Stimulated activated CD8-positive, alpha-beta memory T cell treated with anti-CD3 and anti-CD28 coated beads, Interleukin-4, amount 100 ng/mL, for 48 hours (primary cell): ENCODE measurements at places on chromosomes 7 and 10.

DNA sequence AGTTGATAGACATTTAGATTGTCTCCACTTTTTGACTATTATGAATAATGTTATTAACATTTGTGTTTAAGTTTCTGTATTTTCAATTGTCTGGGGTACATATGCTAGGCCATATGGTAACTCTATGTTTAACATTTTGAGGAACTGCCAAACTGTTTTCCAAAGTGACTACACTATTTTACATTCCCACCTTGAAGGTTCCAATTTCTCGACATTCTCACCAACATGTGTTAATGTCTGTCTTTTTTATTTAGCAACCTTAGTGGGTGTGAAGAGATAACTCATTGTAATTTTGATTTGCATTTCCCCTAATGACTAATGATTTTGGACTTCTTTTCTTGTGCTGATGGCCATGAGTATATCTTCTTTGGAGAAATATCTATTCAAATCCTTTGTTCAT lies 832.4 kb downstream of the DNAJB9 start:
- no peak for DNase-seq

DNA sequence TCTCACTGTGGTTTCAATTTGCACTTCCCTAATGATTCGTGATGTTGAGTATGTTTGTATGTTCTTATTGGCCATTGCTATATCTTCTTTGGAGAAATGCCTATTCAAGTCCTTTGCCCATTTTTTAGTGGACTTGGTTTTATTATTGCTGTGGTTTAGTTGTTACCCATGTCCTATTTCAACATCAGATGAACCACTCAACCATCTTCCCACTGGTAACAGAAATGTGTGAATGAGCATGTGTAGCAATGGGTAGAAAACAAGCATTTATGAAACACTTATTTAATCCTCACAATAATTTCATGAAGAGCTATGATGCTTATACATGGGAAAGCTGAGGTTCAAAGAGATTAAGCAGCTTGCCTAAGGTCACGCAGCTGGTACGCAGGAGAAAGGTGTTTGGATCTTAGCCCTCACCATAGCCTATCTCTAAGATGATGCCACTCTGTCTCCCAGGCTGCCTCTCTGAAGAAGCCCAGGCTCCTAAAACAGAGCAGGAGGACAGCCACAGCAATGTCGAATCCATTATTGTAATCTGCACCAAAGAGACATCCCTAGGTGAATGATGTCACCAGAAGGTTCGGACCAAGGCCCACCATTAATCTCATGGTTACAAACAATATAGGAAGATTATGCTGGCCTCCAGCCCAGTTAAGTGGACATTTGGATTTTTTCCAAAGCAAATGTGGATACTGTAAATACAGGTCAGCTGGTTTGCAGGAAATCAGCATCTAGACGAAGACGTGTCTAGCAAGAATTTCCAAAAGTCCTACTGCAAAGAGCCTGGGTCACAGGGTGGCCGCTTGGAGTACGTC lies 447.6 kb upstream of the ZMIZ1 start:
- DNase-seq, result no peak

DNA sequence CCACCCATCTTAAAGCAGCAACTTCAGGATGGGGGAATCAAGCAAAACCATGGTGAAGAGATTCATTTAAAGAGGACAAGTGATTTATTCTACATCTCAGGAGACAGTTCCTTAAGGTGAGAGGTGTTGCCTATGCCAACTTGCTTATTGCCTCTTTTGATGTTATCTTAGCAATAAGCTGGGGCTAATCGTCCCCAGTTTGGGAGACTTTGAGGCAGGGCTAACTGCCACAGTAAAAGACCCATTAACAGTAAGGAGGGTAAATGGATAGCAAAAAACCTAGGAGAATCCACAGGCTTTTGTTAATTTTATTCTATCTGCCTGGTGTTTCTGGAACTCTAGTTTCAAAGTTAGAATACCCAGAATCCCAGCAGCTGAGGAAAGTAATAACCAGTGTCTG lies 22.1 kb upstream of the HERPUD2 start:
- no peak for DNase-seq

DNA sequence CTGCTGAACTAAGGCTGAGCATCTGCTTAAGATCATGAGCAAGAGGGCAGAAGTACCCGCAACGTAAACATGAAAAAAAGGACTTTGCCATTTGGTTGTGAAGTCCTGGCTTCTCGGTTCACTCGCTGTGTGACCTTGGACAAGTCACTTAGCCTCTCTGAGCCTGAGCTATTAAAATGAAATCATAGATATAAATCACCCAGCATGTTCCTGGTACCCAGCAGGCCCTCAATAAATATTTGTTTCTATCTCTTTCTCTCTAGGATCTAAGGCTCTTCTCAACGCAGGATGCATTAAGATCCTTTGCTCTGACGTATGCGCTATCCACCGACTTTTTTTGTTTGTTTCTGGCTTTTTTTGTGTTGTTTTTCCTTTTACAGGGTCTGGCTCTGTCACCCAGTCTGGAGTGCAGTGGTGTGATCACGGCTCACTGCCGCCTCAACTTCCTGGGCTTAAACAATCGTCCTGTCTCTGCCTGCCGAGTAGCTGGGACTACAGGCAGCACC lies 6.7 kb downstream of the HIP1 start:
- no peak for DNase-seq

DNA sequence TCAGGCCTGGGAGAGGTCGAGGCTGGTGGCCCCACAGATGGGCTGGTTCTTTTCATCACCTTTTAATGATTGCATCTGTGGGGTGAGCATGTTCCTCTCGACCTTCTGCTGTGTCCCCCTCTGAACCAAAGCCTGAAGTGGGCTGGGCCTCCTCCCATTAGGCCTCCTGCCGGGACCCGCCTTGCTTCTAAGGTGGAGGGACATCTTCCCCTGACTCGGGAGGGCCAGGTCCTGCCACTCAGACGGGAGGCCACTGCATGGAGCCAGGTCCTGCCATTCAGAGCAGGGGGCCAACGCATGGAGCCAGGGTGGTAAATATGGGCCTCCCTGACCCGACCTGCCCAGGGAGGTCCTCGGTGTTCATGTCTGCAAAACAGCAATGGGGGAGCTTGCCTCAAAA lies 188.4 kb downstream of the EBF3 start:
- no peak for DNase-seq

DNA sequence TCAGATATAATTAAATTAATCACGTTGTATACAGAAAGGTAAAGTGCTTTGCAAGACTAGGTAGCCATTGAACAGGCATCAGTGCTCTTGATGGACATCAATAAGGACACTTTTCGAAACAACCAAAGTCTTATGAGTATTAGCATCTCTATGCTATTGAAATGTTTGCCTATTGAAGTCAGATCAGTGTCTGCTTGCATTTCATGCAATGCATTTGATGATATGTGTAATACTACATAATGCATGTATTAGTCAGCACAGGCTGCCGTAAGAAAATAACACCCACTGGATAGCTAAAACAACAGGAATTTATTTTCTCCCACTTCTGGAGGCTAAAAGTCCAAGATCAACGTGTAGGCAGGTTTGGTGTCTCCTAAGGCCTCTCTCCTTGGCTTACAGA lies 209.3 kb upstream of the PLXDC2 start:
- DNase-seq, result no peak

DNA sequence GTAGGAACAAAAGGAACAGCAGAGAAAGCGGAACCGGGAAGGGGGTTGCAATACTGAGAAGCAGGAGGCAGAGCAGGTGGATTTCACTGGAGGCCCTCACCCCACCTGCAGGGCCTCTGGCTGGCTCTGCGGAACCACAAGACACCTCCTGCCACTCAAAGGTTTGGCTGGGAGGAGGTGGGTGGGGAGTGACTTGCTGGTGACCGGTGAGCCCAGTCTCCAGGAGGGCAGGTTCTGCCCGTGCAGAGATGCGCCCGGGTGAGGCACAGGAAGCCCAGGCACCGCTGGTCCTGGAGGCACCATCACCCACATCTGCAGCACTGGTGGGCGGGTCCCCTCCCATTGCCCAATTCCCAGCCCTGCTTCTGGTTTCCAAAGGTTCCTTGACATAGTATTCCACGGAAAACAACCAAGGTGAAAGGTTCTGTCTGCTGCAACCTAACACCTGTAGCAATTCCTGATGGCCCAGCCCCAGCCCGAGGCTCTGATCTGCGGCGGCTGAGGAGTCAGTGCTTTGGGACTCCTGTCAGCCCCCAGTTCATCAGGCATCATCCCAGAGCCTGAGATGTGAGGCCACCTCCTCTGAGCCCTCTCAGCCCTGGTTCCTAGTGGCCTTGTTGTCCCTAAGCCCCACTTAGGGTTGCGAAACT lies 64.4 kb downstream of the CALML3 start:
- no peak for DNase-seq

GRCh38 chr10:114458955-114459354 lies 54.7 kb upstream of the AFAP1L2 start:
- DNase-seq, result peak; percentile 52
